ENCODE measurements at places on chromosomes 11 and 22.
A peak's percentile ranks its signal among the peaks of the same experiment; 100 is the strongest.

DNA sequence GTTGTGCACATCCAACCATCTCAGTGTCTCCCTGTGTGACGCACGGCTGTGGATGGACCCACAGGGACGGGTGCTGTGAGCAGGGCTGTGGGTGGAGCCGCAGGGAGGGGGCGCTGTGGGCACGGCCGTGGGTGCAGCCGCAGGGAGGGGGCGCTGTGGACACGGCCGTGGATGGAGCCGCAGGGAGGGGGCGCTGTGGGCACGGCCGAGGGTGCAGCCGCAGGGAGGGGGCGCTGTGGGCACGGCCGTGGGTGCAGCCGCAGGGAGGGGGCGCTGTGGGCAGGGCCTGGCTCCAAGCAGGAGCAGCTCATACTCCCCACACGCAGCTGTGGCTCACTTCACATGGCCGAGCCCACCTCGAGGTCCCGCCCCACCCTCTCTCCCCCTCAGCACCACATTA, 6.0 kb upstream of the MAPK11 start:
- no peak for DNase-seq

DNA sequence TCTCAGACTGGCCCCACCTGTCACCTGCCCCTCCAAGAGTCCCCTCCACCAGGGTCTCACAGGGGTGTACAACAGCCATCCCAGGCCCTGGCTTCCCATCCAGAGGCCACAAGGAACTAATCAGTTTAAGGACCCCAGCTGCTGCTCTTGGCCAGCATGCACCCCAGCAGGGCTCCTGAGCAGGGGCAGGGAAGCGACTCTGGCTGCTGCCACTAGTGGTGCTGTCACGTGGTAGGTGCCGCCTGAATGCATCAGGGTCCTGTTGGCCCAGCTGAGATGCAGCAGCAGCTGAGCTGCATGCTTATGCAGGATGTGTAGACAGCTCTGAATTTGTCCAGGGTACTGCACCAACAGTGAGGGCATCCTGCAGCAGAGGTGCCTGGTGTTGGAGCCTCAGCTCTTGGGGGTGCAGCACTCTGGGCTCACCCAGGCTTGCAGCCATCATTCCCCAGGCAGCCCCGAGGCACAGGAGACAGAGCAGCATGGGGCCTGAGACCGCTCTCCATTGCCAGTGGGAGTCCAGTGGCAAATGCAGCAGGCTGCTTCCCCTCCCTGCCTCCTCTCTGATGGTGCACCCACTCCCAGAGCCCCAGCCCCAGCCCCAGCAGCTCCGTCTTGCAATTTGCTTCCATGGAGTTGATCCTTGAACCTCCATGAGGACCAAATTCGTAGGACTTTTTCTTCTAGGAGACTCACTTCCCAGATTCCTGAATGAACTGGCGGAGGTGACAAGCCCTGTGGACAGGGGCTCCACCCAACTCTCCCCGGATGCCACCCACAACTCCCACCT, 98.7 kb downstream of the MPPED1 start:
- no peak for DNase-seq

DNA sequence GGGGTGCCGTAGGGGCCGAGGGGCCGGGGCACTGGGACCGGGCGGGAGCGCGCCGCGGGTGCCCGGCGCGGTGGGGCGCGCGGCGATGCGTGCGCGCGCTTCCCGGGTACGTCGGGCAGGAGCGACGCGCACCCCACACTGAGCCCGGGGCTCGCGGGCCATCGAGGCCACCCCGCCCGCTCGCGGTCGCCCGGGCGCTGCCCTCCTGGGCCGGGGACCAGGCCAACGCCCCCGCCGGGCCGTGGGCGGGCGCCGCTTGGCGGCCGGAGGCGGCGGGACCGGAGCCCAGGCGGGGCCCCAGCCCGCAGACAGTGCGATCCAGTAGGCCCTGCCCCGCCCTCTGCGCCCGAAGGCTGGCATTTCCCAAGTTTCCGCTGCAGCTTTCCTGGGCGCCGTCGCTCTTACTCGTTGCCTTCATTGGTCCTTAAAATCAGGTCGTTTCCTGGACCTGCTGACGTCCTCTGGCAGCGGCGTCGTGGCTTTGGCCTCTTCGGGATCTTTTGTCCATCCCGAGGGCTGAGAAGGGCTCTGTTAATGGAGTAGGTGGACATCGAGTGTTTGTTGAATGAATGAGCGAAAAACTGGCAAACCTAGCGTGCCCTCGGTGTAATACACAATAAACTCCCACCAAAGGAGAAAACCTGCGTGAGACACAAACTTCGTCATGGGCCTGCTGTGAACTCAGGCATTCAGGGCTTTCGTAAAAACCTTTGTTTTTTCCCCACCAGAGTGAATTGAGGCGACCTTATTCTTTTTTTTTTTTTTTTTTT, 638 bp downstream of the PARVA start:
- peak; percentile 38 for DNase-seq

DNA sequence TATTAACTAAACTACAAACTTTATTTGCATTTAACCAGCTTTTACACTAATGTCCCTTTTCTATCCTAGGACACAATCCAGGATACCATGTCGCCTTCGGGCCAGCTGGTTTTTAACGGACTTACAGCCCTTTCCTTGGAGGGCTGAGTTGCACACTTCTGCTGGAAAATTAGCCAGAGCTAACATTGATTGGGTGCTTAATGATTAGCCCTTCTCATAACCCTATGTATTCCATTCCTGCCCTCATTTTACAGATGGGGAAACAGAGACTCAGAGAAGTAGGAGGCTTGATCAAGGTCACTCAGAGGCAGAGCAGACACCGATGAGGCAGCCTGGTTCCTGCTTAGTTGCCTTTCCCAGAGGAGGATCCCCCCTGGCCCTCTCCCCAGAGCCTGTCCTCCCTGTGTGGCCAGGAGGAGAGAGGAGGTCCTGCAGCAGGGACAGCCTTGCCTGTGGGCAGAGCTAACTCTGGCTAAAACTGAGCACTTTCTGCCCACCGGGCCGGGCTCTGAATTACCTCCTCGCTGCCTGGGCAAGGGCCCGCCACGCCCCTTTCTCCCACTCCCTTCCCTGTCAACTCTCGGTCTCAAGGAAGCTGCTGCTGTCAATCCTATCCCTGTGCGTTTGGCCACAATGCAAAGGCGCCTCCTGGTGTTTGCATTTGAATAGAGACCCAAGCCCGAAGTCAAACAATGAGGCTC, 59.6 kb upstream of the PAX6 start:
- DNase-seq = peak; percentile 18

DNA sequence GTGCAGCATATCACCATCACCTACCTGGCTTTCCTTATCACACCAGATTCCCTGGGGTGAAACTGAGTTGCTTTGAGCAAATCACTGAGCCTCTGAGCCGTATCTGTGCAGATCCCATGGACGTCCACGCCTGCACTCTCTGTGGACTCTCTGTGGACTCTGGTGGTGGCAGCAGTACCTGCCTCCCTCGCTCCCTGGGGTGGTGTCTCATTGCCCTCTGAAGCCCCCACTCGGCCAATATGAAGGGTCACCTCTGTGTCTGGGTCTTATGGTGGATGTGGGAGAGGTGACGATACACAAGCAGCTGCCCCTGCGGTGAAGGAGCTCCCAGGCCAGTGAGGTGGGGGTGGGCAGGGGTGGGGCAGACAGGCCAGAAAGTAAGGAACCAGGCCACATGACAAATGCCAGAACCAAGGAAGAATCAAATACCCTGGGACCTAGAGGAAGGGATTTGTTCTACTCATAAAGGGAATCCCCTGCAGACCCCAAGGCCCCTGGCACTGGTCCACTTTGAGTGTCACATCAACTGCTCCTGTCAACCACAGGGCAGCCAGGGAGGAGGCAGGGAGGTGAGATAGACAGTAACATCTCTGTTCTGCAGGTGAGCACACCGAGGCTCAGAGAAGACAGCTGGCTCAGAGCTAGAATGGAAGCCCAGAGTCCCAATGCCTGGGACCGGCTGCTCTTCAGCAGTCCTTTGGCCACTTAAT, 9.2 kb upstream of the CHST1 start:
- no peak for DNase-seq

GRCh38 chr11:114215428-114215827, 80.8 kb upstream of the NNMT start:
- no peak for DNase-seq

DNA sequence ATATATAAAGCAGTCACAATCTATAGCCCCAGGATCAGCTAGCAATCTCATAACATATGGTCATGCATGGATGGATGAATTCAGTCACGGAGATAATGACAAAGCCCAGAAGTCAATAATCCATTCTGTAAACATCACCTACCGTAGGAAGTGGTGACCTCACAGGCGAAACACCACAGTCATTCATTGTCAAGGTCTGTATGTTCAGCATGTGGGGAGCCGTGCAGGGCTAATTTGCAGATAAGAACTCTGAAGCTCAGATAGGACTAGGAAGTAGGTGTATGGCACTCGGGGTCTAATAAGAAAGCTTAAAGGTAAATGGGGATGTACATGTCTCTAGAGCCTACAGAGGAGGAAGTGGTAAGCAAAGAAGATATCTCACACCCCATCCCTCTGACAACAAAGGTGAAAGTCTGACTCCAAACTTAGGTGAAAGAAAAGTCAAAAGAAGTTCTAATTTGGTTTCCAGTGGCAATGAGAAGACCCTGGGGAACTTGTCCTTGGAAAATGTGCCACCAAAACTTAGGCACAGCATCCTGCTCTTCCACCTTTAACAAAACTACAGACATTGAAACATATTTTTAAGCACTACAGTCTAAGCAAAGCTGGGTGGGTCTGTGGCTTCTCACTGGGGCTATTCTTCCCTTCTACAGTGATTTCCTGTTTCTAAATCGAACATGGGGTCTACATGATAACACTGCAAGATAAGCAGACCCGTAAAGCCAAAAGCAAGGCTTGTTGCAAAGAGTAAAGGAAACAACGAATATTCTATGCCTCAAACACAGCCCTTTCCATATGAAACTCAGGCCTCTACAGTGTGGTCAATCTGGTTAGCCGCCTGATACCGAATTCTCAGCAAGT, 5.2 kb downstream of the CRTAM start:
- DNase-seq = no peak

GRCh38 chr11:36304351-36304750, 8.3 kb downstream of the PRR5L start:
- DNase-seq = no peak

- no peak for DNase-seq
These were observed 43.8 kb downstream of the CHRDL2 start for GRCh38 chr11:74687237-74688023.

- no peak for DNase-seq
These were observed 614 bp upstream of the ASCL2 start for GRCh38 chr11:2271077-2271326.

GRCh38 chr11:57920971-57921370, 102.7 kb upstream of the OR9Q1 start:
- DNase-seq = no peak

DNA sequence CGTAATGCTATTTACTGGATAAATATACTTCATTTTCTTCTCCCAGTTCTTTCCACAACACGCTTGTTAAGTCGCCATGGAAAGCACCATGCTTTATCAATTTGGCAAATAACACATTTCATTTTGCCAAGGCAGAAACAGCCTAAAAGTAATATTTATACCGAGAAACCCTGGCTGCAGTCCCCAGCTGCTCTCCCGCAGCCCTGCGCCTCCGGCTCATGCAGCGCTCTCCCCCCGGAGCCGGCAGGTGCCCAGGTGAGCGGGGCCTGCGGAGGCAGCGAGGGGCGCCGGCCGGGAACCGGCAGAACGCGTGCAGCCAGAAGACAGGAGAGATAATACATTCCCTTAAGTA, 681 bp upstream of the ARHGEF12 start:
- no peak for DNase-seq

GRCh38 chr11:35662649-35663407, at the start of gene TRIM44:
TSS of gene TRIM44 (plus strand) at chr11:35662775. CDS start at chr11:35663112, 337 bp downstream.
- DNase-seq = no peak

GRCh38 chr11:111921541-111922230, 3.0 kb downstream of the C11orf52 start:
- DNase-seq = no peak

GRCh38 chr11:110654456-110654855, 57.8 kb downstream of the ARHGAP20 start:
- no peak for DNase-seq

DNA sequence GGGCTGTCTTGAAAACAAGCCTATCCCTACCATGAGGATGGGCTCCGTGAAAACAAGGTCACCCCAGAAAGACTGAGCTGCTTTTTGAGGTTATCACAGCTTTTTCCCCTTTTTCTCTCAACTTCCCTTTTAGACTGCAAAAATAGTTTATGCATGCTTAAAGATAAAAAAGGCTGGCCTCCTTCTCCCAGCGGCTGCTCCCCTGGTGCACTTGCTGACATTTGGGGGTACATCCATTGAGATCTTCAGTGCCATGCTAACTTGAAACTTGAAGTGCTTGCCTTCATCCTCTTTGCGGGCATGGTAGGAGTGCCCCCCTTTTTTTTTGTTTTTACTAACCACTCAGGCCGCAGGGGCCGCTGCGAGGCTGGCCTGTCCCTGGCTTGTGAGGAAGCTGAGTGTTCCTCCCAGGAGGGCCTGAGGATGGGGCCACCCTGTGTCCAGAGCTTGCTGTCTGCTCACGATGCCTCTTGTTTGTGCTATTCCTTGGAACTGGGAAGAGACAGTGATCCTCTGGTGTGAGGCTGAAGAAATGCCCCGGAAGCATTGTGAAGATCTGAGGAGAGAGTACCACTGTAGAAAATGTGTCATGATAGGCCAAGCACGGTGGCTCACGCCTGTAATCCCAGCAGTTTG, 2.2 kb downstream of the TANGO2 start:
- no peak for DNase-seq

DNA sequence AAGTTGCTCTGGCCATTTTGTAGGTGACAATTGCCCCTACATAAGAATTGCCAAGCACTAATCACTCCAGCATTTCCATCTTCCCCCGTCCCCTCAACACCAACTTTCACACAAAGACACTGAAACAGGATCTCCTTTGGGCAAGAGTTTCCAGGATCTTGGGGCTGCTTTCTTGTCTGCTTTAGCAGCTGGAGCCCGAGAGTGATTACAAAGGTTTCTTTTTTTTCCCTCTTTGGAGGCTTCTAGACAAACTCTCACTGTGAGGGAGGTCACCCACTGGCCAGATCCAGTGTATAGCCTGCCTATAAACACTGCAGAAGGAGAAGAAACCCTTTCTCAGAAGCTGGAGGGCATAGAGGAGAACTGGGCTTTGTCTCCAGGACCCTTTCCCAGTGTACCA, 92.5 kb downstream of the APIP start:
- no peak for DNase-seq

DNA sequence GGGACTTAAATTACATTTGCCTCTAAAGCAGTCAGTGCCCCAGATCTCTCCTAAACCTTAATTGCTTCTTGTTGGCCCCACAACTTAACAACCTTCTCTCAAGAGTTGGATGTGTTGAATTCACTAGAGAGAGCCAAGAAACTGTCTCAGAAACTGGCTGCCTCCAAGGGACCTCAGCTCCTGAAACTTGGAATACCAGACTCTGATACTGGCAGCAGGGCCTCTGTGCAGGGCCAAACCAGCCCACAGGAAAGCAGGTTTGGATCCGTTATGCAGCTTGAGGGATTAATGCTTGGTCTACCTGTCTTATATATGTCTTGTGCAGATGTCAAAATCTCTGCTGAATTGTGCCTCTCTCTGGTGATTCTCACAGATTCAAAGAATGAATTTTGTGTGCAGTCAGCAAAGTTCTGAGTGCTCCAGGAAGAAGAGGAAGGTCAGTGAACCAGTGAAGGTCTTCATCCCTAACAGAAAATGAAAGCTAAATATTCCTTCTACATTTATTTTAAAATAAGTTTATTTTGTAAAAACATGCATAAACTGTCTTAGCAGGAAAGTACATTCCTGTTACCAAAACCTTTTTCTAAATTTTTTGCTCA, 70.8 kb downstream of the LIF start:
- no peak for DNase-seq

GRCh38 chr11:75105462-75105925, 8.8 kb upstream of the OR2AT4 start:
- no peak for DNase-seq

Measured in Panc1 (cell line).